Retinal pigment epithelial cell (primary cell): ENCODE measurements at places on chromosomes 2 and 18.

- DNase-seq, result no peak
Observed at GRCh38 chr2:3595404-3595803, 492 bp downstream of the COLEC11 start.

- DNase-seq, result no peak
Observed at GRCh38 chr2:73307720-73308119, 14.4 kb upstream of the EGR4 start.

- no peak for DNase-seq
Observed at GRCh38 chr2:199870581-199870980, 19.6 kb upstream of the FTCDNL1 start.

DNA sequence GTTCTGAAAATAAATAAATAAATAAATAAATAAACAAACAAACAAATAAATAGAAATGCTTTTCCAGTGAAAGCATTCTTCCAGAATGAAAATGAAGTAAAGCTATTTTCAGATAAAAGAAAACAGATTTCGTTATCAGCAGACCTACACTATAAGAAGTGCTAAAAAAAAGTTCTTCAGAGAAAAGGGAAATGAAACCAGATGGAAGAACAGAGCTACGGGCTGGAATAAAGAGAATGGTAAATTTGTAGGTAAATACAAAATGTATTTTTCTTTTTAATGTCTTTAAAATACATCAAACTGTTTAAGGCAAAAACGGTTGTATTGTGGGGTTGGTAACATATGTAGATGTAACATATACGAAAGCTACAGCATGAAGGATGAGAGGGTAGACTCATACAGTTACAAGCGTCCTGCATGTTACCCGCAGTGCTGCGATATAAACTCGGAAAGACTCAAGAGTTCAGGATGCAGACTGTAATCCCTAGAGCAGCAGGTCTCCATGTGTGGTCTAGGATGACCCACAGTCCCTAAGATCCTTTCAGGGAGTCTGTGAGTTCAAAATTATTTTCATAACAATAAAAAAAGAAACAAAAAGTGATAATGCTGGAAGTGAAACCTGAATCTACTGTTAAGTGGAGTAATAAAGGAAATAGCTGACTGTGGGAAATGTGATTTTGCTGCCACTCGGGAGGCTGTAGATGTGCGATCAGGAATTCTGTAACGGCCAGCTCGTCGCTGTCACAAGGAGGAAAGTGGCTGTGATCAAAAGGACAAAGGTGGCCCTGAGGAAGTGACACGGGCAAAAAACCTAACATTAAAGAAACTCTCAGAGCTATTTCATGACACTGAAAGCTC lies 5.3 kb upstream of the RAB12 start:
- DNase-seq, result no peak

DNA sequence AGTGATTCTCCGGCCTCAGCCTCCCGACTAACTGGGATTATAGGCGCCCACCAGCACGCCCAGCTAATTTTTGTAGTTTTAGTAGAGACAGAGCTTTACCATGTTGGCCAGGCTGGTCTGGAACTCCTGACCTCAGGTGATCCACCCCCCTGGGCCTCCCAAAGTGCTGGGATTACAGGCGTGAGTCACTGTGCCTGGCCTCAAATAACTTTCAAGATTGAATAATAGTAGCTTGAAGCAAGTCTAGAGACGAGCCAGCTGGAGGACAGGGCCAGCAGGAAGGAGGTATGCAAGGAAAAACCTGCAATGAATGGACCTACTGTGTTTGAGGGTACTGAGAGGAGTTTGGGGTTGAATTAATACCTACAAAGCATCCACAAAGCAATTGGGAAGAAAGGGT lies 87.5 kb downstream of the MSH2 start:
- DNase-seq, result no peak

DNA sequence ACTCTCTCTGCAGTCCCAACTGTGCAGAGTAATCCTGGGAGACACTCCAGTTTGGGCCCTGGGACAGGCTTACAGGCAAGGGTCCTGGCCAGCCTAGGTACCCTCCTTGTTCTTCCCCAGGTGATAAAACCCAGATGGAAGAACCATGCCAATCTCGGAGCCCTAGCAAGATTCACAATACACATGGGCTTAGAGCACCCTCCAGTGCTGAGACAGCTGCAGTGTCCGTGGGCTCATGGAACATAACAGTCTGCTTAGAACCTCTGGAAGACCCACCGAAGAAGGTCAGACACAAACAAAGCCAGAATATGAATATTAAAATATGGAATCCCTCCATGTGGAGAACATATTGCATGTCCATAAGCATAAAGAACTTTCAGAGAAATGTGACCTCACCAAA lies 568.1 kb downstream of the KCNJ3 start:
- DNase-seq, result no peak

DNA sequence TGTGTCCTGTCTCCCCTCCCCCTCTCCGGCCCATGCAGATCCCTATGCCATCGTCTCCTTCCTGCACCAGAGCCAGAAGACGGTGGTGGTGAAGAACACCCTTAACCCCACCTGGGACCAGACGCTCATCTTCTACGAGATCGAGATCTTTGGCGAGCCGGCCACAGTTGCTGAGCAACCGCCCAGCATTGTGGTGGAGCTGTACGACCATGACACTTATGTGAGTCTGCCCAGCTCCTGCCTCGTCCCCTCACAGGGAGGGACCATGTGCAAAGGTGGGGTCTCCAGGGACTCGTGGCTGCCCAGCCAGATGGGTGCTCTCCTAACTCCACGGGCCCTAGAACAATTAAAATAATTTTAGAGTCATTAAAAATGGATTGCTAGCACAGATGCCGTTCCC lies 145.2 kb downstream of the DYSF start:
- no peak for DNase-seq

DNA sequence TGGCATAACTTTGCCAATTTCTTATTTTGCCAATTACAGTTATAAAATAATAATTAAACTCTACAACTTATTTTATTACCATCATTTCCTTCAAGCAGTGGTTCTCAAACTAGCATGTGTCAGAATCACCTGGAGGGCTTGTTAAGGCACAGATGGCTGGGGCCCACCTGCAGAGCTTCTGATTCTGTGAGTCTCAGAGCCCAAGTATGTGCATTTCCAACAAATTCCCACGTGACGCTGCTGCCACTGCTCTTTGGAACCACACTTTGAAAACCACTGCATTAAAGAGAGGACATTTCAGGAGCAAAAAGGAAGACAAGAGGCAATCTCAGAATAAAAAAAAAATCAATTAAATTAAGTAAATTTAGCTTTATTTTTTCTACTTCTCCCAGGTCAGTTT lies 94.0 kb upstream of the HNRNPA3 start:
- no peak for DNase-seq

- DNase-seq, result no peak
Observed at GRCh38 chr2:142533177-142533576, 344.3 kb upstream of the KYNU start.

DNA sequence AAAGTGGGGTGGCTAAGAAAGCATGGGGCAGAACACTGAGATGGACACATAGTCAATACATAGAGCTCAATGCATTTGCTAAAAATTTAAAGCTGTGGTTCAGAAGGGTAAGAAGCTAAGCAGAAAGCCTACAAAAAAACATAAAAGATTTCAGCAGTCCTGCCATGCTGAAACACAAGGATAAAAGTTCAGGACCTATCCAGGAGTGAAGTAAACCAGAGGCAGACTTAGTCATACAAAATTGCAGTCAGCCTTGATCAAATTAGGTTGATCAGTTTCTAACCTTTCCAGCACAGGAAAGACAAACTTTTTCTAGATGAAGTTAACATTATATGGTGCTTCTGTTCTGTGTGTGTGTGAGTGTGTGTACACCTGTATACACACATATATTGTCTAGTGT lies 120.8 kb upstream of the RBMS1 start:
- DNase-seq, result no peak

- DNase-seq, result no peak
Observed at GRCh38 chr18:23619388-23619881, 33.1 kb upstream of the NPC1 start.

- DNase-seq, result peak; percentile 1
Observed at GRCh38 chr2:229003256-229003655, 267.8 kb downstream of the PID1 start.

GRCh38 chr2:236577481-236578410 lies 8.1 kb downstream of the ACKR3 start:
- no peak for DNase-seq

DNA sequence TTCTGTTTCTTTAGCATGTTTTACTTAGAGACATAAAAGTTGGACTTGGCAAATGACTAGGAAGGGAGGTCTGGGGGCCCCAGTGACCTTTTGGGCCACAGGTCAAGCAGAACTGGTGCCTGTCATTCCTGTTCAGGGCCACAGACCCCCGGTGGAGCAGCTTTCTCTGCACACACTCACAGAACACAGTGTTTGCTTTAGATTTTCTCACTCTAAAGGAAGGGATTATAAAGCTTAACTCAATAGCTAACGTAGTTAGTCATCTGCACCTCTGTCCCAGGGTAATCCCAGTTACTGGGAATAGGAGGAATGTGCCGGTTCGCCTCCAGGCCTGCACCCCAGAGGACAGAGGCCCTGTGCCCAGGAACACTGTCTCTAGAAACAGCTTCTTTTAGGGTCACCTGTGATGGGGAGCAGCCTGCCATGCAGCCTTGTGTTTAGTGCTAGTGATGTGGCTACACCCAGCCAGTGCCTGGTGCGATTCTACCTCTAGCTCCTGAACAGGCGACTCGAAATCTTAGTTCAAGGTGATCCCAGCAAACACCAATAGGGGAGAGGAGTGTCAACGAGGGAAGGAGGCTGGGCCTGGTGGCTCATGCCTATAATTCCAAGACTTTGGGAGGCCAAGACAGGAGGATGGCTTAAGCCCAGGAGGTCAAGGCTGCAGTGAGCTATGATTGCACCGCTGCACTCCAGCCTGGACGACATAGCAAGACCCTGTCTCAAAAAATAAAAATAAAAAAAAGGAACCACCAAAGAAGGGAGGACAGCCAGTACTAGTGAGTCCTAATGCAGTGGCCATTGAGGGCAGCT lies 11.6 kb downstream of the SPATA3 start:
- DNase-seq, result peak; percentile 70

DNA sequence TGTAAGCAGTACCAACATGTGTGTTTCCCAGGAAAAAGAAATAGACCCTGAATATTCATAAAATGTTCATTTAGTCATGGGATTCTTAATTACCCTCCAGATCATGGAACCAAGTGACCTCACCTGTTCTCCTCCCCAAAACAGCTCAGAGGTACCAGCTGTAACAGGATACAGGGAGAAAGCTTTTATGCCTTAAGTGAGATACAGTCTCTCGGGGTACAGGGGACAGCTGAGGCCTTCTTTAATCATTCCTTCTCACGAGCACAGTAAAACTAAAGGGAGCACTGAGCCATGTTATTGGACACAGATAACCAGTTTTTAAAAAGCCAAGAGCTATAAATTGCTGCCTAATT lies 16.6 kb downstream of the EPHA4 start:
- no peak for DNase-seq

GRCh38 chr18:42742474-42742873 lies 373.0 kb downstream of the RIT2 start:
- no peak for DNase-seq

DNA sequence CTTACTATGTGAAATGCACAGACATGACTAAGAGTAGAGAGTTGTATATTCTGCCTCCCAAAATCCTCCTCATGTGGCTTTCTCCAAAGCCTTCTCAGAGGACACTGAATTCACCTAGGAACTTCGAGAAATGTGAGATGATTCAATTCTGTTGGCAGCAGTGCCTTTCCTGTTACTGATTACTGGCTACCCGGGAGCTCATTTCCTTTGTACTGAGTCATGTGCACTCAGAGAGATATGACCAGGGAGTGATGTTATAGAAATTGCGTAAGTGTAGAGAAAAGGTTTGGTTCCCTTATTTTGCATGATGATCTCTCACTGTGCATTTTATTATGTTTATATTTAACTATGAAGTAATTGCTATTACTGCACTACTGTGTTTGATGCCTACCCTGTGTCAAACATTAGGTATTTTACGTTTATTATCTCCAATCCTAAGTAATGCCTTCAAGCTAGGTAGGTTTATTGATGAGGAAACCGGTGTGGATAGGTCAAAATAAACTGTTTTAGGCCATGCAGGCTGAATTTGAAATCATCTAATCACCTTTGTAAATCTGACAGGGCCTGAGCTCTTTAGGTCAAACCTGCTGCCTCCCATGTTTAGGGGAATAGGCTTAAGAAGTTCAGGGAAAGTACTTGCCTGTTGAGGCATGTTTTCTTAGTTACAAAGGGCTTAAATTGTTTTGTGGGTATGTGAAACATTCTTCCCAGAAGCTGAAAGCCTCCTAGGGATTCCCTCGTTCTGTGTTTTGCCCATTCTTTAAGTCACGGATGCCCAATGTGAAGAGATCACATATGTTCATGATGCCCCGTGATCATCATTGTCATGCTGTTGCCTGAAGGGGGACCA lies 86.8 kb downstream of the FMNL2 start:
- DNase-seq, result peak; percentile 84

GRCh38 chr2:36964496-36965058 lies 1.8 kb downstream of the STRN start:
- DNase-seq, result no peak

GRCh38 chr2:152336119-152336853 lies 1.3 kb downstream of the FMNL2 start:
- no peak for DNase-seq

DNA sequence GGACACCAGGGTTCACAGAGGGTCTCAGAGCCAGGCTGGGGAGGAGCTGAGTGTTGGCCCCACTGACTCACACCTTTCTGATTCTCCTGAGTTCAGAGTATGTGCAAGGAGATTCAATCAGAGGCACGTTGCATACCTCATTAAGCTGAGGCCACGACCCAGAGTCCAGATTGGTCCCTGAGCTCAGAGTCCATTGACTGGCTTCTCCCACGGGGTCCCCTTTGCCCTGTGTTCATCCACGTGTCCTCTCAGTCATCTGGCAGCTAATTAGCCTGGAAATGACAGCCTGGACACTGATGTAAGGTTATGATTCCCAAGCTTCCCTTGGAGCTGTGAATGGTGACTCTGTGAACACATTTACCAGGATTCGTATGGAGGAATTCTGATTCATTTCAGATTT lies 267.2 kb downstream of the SH3BP4 start:
- DNase-seq, result no peak

- DNase-seq, result no peak
Observed at GRCh38 chr2:216589791-216590190, 43.4 kb upstream of the IGFBP2 start.

DNA sequence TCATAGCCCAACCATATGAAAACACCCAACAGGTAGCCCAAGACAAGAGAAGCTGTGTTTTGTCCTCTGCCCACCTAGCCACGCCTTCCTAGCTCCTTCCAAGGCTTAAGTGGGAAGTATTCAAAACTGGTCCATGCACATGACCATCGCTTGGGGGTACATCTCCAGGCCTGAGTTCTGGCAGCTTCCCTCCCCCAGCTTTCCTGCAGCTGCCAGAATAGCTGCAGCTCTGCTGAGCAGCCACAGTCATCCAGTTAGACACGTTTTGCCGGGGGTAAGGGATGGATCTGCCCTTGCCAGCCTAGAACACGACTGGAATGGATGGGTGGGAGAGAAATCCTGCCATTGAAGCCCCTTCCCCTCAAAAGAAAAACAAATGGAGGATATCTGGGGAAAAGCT lies 166.8 kb downstream of the NRP2 start:
- DNase-seq, result no peak

- no peak for DNase-seq
Observed at GRCh38 chr2:105378276-105378840, 20.5 kb downstream of the FHL2 start.
